ENCODE measurements at places on chromosomes 2 and 18.

- peak; percentile 68 for DNase-seq
Observed at GRCh38 chr2:237968048-237968862, 1.4 kb downstream of the UBE2F start.

DNA sequence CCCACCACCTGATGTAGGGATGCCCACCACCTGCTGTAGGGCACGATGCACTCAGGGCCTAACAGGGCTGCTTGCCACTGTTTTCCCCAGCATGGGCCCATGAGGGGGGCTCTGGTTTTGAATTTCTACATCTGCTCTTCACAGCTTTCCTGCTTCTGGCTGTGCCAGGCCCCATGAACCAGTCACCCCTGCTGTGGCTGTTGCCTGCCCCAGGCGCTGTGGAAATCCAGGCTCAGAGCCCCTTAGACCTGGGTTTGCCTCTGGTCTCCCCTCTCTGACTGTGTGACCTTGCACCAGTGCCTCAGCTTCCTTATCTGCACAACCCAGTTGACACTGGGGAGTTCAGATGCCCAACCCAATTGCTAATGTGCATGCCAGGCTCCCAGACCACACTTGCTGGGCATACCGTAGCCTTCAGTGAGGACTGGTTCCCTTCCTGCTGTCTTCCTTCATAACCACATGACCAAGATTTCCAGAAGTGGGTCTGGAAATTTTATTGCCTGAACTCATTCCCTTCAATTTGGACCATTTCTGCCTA is 6.0 kb upstream of the MLPH start:
- DNase-seq, result no peak

DNA sequence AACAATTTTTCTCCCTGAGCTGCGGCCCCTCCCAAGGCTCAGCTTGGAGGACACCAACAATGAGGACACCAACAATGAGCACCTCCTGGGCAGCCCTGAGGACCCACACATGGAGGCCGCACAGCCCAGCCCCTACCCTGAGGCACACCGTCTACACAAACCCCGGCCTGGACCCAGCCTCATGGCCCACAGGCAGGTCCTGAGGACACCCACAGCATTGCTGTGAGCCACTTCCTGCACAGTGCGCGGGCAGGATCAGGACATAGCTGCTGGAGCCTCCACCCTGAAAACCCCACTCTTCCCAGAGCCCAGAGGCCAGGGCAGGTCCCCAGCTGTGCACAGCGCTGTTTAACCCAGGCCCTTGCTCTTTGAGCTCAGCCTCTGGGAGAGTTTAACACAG is 194.3 kb downstream of the RTP5 start:
- no peak for DNase-seq

DNA sequence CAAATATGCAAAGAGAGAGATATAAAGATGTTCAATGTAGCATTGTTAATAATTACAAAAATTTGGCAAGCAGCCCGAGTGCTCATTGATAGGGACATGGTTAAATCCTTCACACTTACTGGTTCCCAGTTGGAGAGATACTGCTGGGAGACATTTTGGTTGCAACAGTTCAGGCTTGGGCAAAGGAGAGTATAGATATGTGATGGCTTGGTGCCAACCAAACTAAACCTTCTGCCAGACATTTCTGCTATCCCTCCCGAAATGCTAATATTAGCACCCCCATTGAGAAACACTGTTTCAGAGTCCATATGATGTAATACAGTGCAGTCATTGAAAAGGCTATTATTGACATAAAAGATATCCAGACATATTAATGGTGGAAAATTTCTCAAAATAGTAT is 11.5 kb downstream of the GEN1 start:
- DNase-seq, result no peak

DNA sequence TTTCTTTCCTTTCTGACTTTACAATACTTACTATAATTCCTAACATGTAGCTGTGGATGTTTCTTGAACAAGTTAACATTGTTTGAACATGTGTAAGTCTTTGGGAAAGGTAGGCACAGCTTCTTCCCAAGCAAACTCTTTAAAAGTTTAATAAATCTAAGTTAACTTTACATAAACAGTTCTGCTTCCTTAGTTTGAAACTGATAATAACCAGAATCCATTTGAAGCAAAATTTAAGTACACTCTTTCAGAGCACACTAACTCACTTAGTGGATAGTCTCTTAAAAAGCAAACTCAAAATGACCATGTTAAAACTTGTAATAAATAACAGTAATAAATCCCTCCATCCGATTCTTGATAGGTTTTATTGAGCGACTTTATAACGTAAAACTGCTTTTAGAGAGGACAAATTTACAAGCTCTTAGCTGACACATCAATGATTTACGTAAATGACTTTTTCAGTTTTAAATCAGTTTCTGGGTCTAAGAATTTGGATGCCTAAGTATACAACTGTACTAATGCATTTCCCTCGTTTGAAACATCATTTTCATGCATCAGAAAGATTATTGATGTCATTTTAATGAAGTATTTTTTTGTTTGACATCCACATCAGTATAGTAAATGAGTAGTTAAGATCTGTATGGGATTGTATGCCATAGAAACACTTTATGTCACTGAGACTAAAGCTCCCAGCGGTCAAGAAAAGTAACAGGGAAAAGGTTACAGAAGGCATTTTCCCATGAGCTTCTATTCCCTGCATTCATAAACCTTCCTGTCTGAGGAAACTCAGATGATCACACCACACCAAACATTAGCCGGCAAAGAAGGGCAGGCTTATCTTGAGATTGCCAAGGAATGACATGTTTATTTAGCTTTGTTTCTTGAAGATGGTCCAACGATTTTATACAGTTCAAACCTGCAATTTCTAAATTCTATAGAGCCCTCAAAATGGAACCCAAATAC is 67.5 kb downstream of the PDE1A start:
- DNase-seq, result no peak

DNA sequence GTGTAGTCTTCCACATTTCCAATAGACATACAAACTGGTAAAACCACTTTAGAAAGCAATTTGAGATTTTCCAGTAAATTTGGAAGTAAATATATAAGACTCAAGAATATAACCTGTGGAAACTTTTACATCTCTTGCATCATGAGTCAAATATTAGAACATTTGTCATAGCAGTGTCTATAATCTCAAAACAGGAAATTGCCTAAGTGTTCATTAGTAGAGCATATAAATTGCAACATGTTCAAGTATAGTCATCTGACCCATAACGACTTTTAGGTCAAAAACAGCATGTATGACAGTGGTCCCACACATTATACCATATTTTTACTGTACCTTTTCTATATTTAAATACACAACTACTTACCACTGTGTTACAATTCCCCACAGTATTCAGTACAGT is 555.9 kb upstream of the VRK2 start:
- no peak for DNase-seq

- DNase-seq, result no peak
Observed at GRCh38 chr2:27897717-27898116, 7.2 kb downstream of the BABAM2 start.

- DNase-seq, result no peak
Observed at GRCh38 chr2:174856447-174856846, 92.2 kb upstream of the CHRNA1 start.

DNA sequence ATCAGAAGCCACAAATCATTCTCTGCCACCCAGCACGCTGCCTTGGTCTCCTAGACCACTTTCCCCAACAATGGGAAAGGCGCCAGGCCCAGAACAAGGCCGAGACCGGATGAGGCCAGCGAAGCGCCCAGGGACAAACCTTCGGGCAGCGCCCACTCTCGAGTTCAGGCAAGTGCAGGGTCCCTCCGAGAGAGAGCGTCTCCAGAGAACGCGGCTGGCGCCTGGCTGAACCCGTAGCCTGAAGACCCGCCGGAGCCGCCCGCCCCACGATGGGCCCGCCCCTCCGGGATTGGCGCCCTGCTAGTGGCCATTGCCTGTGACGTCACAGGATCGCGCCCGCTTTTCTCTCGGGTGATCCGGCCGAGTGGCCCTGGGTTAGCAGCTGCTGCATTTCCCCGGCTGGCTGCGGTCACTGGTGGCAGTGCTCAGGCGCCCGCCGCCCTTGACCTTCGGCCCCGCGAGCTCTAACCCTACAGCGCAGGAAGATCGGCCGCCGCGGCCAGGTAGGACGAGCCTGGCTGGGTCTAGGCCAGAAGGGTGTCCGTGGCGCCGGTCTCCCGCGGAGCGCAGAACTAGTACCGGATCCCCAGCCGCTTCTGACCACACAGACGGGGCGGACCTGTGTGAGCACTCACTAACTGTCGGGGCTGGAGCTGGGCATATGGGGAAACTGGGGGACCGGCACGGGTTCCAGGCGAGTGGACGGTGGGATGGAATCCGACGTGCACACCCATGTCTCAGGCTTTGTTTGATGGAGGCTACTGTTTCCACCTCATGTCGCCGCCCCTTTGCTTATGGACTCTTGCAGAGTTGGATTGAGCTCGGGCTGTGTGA is at the start of gene FAHD2A:
TSS of gene FAHD2A (plus strand) at position 339 of the 834 bp plus-strand sequence. CDS start 2,851 bp downstream, outside the sequence.
- DNase-seq, result peak; percentile 97

DNA sequence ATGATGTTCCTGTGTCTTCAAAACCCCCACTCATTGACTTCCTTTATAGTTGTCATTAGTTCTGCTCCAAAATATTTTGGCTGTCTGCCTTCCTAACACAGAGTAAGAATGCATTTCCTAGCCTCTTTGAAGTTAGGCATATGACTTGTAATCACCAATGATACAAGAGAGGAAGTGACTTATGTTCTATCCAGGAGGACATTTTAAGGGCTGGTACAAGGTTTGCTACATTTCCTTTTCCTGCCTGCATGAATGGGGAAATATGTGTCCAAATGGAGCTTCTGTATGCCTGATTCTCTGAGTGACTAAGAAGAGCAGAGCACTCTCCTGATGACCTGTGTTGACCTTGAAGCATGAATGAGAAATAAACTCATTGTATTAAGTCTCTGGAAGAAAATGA is 115.1 kb downstream of the PLCL1 start:
- no peak for DNase-seq

- no peak for DNase-seq
Observed at GRCh38 chr2:1721706-1722646, 22.3 kb downstream of the PXDN start.

All from activated CD8-positive, alpha-beta memory T cell treated with anti-CD3 and anti-CD28 coated beads for 24 hours (primary cell).